ENCODE measurements at places on chromosomes 2 and 18. TPM values are rescaled to one million over a fixed set of nuclear protein-coding genes. Genes with fewer than 3 reads are reported as not detected.

KCNJ3 gene
- not detected for total RNA-seq

REG3G gene
- total RNA-seq, result not detected

SLC4A3 gene
- total RNA-seq, result 11.6 TPM

DCDC2C gene
- not detected for total RNA-seq

CHST9 gene
- total RNA-seq, result not detected

LONRF2 gene
- total RNA-seq, result 1.1 TPM

DUSP2 gene
- 16.7 TPM for total RNA-seq

HOXD12 gene
- not detected for total RNA-seq

ST8SIA5 gene
- 0.04 TPM for total RNA-seq

DUSP11 gene
- 30.4 TPM for total RNA-seq

ARHGAP28 gene
- 10.0 TPM for total RNA-seq

C2orf78 gene
- total RNA-seq, result not detected

TUBA4B gene
- total RNA-seq, result not detected

GRCh38 chr18:10476338-10476791 lies 21.9 kb downstream of the APCDD1 start:
- peaks cover 98% of the 10 kb centered on the region for H3K27me3 ChIP-seq
- H3K4me1 ChIP-seq, result no peaks in the 10 kb centered on the region
- no peak for DNase-seq
- H3K4me3 ChIP-seq, result no peak overlapping the region

GRCh38 chr2:8796315-8796848 lies 41.0 kb downstream of the KIDINS220 start:
- H3K36me3 ChIP-seq, result peaks cover 16% of the 10 kb centered on the region
- DNase-seq, result no peak
- H3K27ac ChIP-seq, result no peak overlapping the region

GRCh38 chr18:13524811-13525210 lies 201.5 kb downstream of the FAM210A start:
- peaks cover 96% of the 10 kb centered on the region for H3K27me3 ChIP-seq
- no peak overlapping the region for H3K4me3 ChIP-seq
- DNase-seq, result no peak
- no peak overlapping the region for H3K27ac ChIP-seq
- H3K4me1 ChIP-seq, result no peaks in the 10 kb centered on the region

GRCh38 chr18:6355789-6356589 lies 58.7 kb downstream of the L3MBTL4 start:
- H3K36me3 ChIP-seq, result no peaks in the 10 kb centered on the region
- H3K27me3 ChIP-seq, result no peaks in the 10 kb centered on the region
- no peak overlapping the region for H3K4me3 ChIP-seq
- peak; percentile 90 for DNase-seq

GRCh38 chr2:1406434-1406833 lies 6.8 kb upstream of the TPO start:
- no peaks in the 10 kb centered on the region for H3K4me1 ChIP-seq
- no peak overlapping the region for H3K27ac ChIP-seq
- H3K27me3 ChIP-seq, result peaks cover 92% of the 10 kb centered on the region
- no peak overlapping the region for H3K4me3 ChIP-seq
- no peak for DNase-seq

- no peaks in the 10 kb centered on the region for H3K36me3 ChIP-seq
- H3K4me3 ChIP-seq, result no peak overlapping the region
- DNase-seq, result no peak
- peaks cover 43% of the 10 kb centered on the region for H3K4me1 ChIP-seq
- no peak overlapping the region for H3K27ac ChIP-seq
- no peaks in the 10 kb centered on the region for H3K27me3 ChIP-seq
Measured at GRCh38 chr2:95063086-95063958, 37.8 kb downstream of the MAL start.

GRCh38 chr2:222944971-222945740 lies 84.3 kb downstream of the ACSL3 start:
- no peak for DNase-seq
- no peak overlapping the region for H3K4me3 ChIP-seq
- H3K27me3 ChIP-seq, result no peaks in the 10 kb centered on the region
- H3K27ac ChIP-seq, result no peak overlapping the region

DNA sequence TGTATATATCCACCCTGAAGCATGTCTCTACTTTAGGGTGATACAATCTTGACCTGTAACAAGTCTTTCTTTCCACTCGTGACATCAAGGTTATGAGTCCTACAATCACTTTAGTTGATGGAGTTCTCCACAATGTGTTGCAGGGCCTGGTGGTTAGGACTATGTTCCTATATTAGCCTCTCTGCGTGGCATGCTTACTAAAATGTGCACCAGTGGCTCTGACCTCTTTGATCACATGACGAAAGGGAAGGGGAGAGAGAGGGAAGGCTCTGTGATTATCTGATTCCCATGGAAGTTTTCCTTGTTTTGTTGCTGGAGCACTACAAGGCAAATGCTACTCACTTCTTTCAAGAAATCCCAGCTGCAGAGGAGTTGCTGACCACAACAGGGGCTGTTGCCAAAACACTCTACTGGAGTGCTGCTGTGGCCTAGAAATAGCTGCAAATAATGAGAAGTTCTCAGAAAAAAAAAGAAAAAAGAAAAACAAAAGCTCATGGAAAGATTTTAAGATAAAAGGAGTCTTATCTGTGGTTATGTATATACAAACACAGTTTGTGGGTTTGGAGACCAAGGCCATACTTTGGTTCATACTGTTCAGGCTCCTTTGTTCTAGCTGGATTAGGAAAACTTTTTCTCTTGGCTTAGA lies 272.8 kb upstream of the MMADHC start:
- no peaks in the 10 kb centered on the region for H3K36me3 ChIP-seq
- H3K27me3 ChIP-seq, result no peaks in the 10 kb centered on the region
- H3K27ac ChIP-seq, result peak overlapping the region; percentile 41
- no peak overlapping the region for H3K4me3 ChIP-seq
- peak; percentile 20 for DNase-seq

GRCh38 chr2:54318821-54319220 lies 62.8 kb upstream of the TSPYL6 start:
- DNase-seq, result no peak
- no peaks in the 10 kb centered on the region for H3K36me3 ChIP-seq
- no peak overlapping the region for H3K4me3 ChIP-seq
- H3K27me3 ChIP-seq, result 0 out of 2 replicates have a peak, but pooled peaks cover 10% of the 10 kb centered on the region
- H3K27ac ChIP-seq, result no peak overlapping the region

GRCh38 chr2:112917856-112918255 lies 6.9 kb downstream of the IL37 start:
- H3K36me3 ChIP-seq, result no peaks in the 10 kb centered on the region
- peaks cover 19% of the 10 kb centered on the region for H3K4me1 ChIP-seq
- no peaks in the 10 kb centered on the region for H3K27me3 ChIP-seq
- DNase-seq, result no peak

DNA sequence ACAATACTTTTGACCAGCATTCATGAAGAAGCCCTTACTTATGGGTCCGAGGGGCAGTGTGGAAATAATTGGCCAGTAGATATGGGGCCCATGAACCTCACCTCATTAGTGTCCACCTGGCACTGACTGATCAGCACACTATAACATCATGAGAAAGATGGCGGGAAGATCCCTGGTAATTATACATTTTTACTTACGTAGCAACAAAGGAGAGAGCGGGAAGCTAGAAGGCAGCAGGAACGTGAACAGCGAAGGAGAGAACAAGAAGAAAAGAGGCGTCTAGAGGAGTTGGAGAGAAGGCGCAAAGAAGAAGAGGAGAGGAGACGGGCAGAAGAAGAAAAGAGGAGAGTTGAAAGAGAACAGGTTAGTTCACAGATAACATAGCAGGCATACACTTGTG lies 136.0 kb upstream of the IL1R2 start:
- H3K36me3 ChIP-seq, result peaks cover 62% of the 10 kb centered on the region
- DNase-seq, result no peak
- no peak overlapping the region for H3K27ac ChIP-seq
- no peaks in the 10 kb centered on the region for H3K27me3 ChIP-seq
- H3K4me3 ChIP-seq, result no peak overlapping the region
- peaks cover 29% of the 10 kb centered on the region for H3K4me1 ChIP-seq

DNA sequence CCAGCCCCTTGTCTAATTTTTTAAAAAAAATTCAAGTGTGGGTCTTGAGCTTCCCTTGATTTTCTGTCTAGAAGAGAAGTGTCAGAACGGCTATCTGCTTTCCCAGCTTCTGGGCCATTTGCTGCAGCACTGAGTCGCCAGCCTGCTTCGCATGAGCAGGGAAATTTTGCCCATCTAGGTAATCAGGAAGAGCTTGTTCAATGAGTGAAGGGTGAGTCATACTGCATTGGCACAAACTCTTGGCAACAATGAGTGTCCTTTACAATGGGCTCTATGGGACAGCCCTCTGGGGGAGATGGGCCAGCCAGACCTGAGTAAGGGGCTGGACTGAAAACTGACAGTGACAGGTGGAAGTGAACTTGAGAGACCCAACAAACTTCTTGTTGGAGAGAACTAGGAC lies 2.4 kb upstream of the RNF144A start:
- H3K36me3 ChIP-seq, result no peaks in the 10 kb centered on the region
- peaks cover 37% of the 10 kb centered on the region for H3K4me1 ChIP-seq
- H3K4me3 ChIP-seq, result no peak overlapping the region
- peak overlapping the region; percentile 93 for H3K27ac ChIP-seq
- DNase-seq, result peak; percentile 97
- no peaks in the 10 kb centered on the region for H3K27me3 ChIP-seq

DNA sequence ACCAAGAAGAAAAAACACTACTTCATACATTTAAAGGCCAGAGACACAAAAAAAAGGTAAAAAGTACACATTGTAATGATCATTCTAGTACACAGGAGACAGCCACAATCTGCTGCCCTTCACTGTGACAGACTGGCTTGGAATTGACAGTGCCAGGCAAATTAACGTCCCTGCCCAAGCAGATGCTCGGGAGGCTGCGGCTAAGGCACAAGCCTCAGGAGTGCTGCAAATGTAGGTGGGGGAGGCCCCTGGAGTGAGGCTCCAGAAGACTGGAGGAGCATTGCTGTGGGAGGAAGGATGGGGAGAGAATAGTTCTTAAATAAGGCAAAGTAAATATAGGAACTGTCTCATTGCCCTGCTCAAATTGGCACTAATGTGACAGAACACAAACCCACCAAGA lies 18.6 kb downstream of the ERCC3 start:
- no peak for DNase-seq
- H3K4me3 ChIP-seq, result no peak overlapping the region
- peaks cover 57% of the 10 kb centered on the region for H3K36me3 ChIP-seq
- no peaks in the 10 kb centered on the region for H3K4me1 ChIP-seq

DNA sequence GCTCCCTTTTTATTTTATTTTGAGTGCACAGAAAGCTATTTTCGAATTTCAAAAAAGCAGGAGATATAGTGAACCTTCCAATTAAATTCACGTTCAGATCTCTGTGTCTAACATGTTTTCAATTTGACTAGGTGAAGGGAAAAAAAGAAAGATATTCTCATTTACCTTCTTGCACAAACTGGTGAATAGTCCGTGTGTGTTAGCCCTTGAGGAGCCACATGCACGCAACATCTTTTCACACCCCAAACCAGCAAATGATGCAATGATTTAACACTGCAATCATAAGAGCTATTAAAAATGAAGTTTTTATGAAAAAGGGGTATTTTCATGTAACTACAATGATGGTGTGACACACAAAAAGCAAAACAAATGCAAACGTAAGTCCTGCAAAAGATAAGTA lies 109.8 kb downstream of the CPO start:
- H3K4me3 ChIP-seq, result no peak overlapping the region
- no peak for DNase-seq
- H3K4me1 ChIP-seq, result no peaks in the 10 kb centered on the region
- H3K36me3 ChIP-seq, result no peaks in the 10 kb centered on the region

GRCh38 chr2:173298536-173299097 lies 56.1 kb upstream of the CDCA7 start:
- H3K27ac ChIP-seq, result no peak overlapping the region
- H3K4me1 ChIP-seq, result no peaks in the 10 kb centered on the region
- no peak overlapping the region for H3K4me3 ChIP-seq
- no peaks in the 10 kb centered on the region for H3K36me3 ChIP-seq
- no peak for DNase-seq

GRCh38 chr2:158776231-158776630 lies 18.9 kb upstream of the DAPL1 start:
- DNase-seq, result no peak
- no peaks in the 10 kb centered on the region for H3K27me3 ChIP-seq
- H3K4me1 ChIP-seq, result no peaks in the 10 kb centered on the region
- H3K27ac ChIP-seq, result no peak overlapping the region
- H3K4me3 ChIP-seq, result no peak overlapping the region
- H3K36me3 ChIP-seq, result no peaks in the 10 kb centered on the region

GRCh38 chr2:108449410-108450130 lies 564 bp downstream of the GCC2 start:
- H3K27me3 ChIP-seq, result no peaks in the 10 kb centered on the region
- H3K4me1 ChIP-seq, result peaks cover 10% of the 10 kb centered on the region
- H3K36me3 ChIP-seq, result peaks cover 13% of the 10 kb centered on the region
- DNase-seq, result peak; percentile 27
- peak overlapping the region; percentile 97 for H3K4me3 ChIP-seq

- no peak overlapping the region for H3K27ac ChIP-seq
- H3K4me3 ChIP-seq, result no peak overlapping the region
- no peak for DNase-seq
- no peaks in the 10 kb centered on the region for H3K36me3 ChIP-seq
Measured at GRCh38 chr18:25557011-25557410, 205.0 kb upstream of the ZNF521 start.

- no peak for DNase-seq
- peaks cover 37% of the 10 kb centered on the region for H3K4me1 ChIP-seq
- no peaks in the 10 kb centered on the region for H3K27me3 ChIP-seq
- no peaks in the 10 kb centered on the region for H3K36me3 ChIP-seq
Measured at GRCh38 chr2:98907385-98907784, 28.6 kb downstream of the CRACDL start.

DNA sequence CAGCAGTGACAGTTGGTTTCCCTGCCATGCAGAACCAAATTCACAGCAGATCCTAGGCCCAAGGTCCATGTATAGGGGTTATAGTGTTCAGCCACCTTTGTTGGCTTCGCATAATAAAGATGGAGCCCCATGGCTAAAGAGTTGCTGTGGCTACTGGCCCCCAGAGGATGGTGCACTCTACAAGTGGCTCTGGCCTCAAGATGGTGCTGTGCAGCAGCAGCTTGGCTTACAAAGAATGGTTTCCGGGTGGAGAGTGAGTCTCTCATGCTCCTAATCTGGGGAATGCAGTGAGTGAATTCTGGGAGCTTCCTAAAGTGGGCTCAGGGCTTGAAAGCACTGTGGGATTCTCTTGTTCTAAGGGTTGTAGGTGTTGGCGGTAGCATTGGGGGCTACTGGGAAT lies 1199.7 kb downstream of the CNTNAP5 start:
- no peak for DNase-seq
- H3K4me3 ChIP-seq, result no peak overlapping the region
- H3K36me3 ChIP-seq, result no peaks in the 10 kb centered on the region
- no peak overlapping the region for H3K27ac ChIP-seq
- no peaks in the 10 kb centered on the region for H3K27me3 ChIP-seq

- H3K4me3 ChIP-seq, result no peak overlapping the region
- H3K27me3 ChIP-seq, result no peaks in the 10 kb centered on the region
- no peak overlapping the region for H3K27ac ChIP-seq
- H3K4me1 ChIP-seq, result peaks cover 20% of the 10 kb centered on the region
Measured at GRCh38 chr2:18514526-18515461, 45.7 kb downstream of the RDH14 start.

GRCh38 chr18:24949908-24950307 lies 402.1 kb downstream of the ZNF521 start:
- H3K27me3 ChIP-seq, result peaks cover 15% of the 10 kb centered on the region
- no peak for DNase-seq
- H3K4me3 ChIP-seq, result no peak overlapping the region
- no peaks in the 10 kb centered on the region for H3K4me1 ChIP-seq

GRCh38 chr2:19687017-19687659 lies 214.6 kb downstream of the TTC32 start:
- H3K4me1 ChIP-seq, result peaks cover 14% of the 10 kb centered on the region
- DNase-seq, result peak; percentile 14
- no peaks in the 10 kb centered on the region for H3K36me3 ChIP-seq
- no peak overlapping the region for H3K27ac ChIP-seq
- H3K4me3 ChIP-seq, result no peak overlapping the region
